ENCODE measurements at places on chromosomes 4 and X.
A peak's percentile ranks its signal among the peaks of the same experiment; 100 is the strongest.

DNA sequence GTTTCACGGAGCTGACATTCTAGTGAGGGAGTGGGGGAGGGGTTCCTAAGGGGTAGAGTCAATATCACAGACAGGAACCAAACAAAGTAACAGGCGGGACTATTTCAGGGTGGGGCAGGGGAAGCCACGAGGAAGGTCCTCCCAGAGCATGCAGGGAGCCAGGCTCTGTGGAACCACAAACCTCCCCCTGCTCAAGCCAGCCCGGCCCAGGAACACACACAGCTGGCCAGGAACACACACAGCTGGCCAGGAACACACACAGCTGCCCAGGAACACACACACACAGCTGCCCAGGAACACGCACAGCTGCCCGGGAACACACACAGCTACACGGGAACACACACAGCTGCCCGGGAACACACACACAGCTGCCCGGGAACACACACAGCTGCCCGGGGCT, 24.8 kb downstream of the EVC2 start:
- DNase-seq: no peak

DNA sequence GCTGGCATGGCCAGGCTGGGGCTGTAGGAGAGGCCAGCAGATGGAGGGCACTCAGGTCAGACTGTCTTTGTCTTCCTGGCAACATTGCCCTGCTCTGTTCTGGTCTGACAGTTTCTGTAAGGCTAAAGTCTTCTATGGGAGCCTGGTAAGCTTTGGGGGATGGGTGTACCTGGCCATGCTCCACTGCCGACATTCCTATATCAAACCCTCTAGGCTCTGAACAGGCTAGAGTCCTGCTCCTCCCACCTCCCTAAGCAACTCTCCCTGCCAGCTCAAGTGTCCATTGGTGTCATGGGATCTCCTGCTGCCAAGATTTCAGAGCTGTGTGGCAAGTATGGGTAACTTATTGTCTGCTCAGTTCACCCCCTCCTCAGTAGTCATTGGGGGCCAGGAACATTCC, 163.5 kb upstream of the UGT8 start:
- DNase-seq: no peak

GRCh38 chr4:38504396-38504715, 159.6 kb upstream of the KLF3 start:
- DNase-seq: no peak

DNA sequence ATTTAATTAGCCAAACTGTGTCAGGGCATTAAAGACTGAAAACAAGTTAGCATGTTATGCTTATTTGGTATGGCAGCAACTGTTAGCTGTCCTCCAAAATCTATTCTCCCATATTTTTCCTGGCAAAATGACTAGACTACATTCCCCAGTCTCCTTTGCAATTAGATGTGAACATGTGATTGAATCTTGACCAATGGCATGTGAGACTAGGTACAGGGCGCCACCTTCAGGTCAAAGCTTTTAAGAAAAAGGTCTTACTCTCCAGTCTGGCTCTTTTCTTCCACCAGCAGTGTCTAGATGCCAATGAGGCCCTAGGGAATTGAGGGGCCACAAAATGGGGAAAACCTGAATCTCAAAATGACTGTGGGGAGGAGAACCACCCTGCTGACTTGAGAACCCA, 408.2 kb downstream of the SMARCA1 start:
- DNase-seq: no peak

DNA sequence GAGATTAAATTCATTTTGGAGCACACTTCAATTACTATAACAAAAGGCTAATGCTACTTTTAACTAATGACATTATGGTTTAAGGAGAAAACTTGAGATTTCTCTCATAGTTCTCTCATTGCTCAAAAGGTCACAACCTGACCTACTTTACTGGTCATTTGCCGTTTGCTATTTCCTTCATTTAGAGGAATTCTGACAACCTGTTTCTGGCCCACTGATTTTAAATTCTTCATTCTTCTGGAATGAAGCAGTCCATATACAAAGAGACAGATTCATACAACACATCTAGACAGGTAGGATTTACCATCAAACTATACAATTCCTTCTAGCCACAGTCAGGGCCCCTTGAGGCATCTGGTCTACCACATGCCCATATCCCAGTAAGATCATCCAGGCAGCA, 14.2 kb downstream of the RNF150 start:
- no peak for DNase-seq

DNA sequence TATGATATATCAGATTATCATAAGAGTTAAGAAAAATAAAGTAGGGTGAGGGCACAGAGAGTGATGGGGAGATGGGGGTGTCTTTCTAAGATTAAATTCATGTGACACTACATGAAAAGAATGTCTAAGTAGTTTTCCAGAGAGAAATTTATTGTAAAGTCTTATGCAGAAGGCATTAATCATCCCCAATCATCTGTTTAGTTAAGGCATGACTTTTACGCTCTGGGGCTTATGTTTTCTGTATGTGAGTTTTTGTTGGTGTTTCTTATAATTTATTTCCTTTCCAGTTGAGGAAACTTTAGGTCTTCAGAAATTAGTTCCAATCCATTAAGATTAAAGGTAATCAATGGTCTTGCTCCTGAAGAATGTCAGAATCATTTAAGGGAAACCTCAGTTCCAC, 383.0 kb upstream of the GALNT7 start:
- DNase-seq: no peak

- DNase-seq: no peak
Measured at GRCh38 chrX:135345107-135345589, 35.9 kb downstream of the ETDC start.

DNA sequence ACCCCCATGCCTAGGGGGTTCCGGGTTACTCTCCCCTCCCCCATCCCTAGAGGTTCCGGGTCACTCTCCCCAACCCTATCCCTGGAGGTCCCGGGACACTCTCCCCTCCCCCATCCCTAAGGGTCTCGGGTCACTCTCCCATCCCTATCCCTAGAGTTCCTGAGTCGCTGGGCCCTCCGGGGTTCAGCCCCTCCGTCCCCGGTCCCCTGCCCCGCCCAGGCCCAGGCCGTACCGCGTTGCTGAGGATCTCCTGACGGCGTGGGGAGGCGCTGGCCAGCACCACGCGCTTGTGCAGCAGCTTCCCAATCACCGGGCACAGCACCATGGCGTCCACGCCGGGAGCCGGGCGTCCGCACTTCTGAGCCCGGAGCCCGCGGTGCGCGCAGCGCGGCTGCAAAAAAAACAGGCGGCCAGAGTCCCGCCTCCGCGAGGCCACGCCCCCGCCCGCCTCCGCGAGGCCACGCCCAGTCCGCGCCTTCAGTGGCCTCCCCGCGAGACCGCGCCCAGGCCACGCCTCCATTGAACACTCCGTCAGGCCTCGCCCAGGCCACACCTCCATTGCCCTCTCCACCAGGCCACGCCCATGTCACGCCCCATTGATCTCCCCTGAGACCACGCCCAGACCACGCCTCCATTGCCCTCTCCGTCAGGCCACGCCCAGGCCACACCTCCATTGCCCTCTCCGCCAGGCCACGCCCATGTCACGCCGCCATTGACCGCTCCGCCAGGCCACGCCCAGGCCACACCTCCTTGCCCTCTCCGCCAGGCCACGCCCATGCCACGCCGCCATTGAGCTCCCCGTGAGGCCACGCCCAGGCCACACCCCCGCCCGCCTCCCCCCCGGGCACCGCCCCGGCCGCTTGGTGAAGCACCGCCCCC, at the start of gene ASMTL:
ASMTL (minus strand) TSS at position 394 of the 879 bp plus-strand sequence; CDS start at position 325, 69 bp downstream.
- DNase-seq: peak; percentile 100

- DNase-seq: no peak
Measured at GRCh38 chr4:93835929-93836328, 7.4 kb downstream of the ATOH1 start.

GRCh38 chrX:138191998-138192397, 519.5 kb downstream of the FGF13 start:
- DNase-seq: no peak

- DNase-seq: no peak
Measured at GRCh38 chr4:157803421-157803820, 369.4 kb downstream of the GASK1B start.

DNA sequence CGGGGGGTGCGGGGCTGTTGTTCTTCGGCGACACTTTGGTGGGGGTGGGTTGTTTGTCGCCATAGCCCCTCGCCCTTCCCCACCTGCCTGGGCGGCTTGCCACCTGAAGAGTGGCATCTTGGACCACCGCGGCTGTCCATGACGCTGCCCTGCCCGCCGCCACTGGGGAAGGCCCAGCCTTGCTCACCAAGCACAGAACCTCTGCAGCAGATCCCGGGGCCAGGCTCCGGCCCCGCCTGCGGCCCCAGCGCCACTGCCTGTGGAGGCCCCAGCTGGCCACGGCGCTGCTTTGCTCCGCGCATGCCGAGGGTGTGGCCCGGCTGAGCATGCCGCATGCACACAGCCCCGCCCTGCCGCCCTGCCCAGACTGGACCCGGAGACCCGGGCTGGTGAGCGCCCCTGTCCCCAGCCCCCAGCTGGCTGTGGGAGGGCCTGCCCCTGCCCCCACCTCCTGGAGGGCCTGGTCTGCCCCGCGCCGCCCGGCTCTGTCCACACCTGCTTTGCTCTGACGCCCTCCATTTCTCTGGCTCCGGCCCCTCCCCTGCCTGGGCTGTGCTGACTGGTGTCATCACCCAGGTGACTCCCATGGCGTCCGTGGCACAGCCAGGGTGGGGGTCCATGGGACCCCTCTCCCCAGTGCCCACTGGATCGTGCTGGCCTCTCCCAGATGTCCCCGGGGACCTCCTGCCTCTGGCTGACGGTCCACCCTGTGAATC, 5.3 kb downstream of the NAT8L start:
- DNase-seq: no peak

GRCh38 chr4:145937971-145938611, 532 bp downstream of the ZNF827 start:
- DNase-seq: peak; percentile 19

- no peak for DNase-seq
Measured at GRCh38 chr4:26356081-26356501, 35.3 kb downstream of the RBPJ start.

DNA sequence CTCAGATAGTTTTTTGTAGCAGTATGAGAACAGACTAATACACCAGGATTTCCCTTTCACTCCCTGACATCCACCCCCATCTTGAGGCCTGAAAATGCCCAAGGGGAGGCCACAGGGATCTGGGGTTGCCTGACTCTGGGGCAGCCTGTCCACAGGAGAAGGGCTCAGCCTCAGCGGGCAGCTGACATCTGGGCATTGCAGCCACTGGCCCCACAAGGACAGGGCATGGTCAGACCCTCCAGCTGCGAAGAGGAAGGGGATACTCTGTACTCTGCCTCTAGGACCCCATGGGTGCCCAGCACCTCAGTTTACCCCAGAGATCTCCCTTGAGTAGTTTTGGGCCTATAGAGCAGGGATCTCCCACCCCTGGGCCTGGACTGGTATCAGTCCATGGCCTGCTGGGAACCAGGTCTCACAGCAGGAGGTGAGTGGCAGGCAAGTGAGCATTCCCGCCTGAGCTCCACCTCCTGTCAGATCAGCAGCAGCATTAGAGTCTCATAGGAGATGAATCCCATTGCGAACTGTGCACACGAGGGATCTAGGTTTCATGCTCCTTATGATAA, 138.9 kb downstream of the HMX1 start:
- no peak for DNase-seq

- DNase-seq: no peak
Measured at GRCh38 chr4:164876700-164877324, at the start of gene APELA. Gene APELA, plus strand, starts transcription at chr4:164877178. Its CDS starts 154 bp downstream, at chr4:164877332.

Measured in stimulated activated CD4-positive, alpha-beta T cell treated with anti-CD3 and anti-CD28 coated beads, Interleukin-1b, Interleukin-23, amount 100 ng/mL, for 4 hours (primary cell).